ENCODE measurements at places on chromosomes 7 and 10.
A peak's percentile ranks its signal among the peaks of the same experiment; 100 is the strongest.

DNA sequence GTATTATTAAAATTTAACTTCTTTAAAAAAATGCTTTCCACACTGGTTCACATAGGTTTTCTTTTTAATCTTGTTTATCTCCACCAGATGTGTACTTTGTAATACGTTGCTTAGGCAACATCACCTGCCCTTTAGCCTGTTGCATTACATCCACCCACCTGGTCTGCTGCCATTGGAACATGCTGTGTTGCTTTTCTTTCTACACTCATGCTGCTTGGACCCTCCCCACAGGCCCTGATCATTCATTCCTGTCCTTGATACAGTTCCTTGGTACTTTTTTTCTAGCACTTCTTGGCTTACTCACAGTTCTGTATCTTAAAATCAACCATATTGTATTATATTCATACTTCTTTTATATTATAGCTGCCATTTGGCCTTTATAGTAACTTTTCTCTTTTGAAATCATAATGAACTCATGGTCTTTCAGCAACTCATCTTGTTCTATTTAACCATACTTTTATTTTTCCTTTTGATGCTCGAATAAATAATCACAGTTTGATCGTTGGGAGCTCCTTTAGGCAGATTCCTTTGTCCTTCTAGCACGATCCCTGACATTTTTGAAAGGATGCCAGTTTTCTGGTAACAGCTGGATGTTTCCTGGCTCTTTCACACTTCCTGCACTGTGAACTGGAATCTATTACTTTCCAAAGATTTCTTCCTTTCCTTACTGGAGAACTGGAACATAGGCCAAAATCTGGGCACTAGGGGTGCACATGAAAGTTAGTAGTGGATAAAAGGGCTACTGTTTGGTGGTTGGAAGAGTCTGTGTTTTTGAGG is 125.1 kb downstream of the CDK14 start:
- no peak for DNase-seq

DNA sequence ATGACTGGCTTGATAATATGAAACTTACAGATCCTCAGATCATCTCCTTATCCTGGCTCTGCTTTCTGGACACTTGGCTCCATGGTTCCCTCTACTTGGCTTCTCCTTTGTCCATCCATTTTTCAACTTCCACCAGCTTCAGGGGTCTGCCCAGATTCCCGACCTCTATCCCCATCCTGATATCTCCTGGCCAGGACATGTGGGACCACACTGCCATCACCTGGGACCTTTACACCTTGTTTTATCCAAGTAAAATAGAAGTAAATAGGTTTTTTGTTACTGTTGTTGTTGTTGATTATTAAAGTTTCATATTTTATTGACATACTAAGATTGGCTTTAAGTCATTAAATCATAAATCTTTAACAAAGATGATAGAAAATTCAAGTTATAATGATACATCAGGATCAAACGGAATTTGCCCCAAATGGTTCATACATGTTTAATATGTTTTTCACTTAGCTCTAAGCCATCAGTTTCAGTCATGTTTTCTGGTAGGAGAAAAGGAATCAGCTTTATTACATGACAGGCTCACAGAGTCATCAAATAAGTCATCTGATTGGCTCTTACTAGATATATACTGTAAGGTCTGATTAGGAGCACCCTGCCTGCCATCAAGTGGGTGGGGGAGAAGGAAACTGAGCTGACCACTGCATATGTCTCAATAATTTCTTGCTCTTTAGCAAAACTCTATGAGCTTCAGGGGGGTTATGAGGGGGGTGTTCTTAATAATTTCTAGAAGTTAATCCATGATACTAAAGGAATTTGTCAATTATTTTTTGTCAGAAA is 111.5 kb upstream of the AHR start:
- no peak for DNase-seq

- DNase-seq, result no peak
Observed at GRCh38 chr7:129017933-129018538, 36.9 kb downstream of the TNPO3 start.

DNA sequence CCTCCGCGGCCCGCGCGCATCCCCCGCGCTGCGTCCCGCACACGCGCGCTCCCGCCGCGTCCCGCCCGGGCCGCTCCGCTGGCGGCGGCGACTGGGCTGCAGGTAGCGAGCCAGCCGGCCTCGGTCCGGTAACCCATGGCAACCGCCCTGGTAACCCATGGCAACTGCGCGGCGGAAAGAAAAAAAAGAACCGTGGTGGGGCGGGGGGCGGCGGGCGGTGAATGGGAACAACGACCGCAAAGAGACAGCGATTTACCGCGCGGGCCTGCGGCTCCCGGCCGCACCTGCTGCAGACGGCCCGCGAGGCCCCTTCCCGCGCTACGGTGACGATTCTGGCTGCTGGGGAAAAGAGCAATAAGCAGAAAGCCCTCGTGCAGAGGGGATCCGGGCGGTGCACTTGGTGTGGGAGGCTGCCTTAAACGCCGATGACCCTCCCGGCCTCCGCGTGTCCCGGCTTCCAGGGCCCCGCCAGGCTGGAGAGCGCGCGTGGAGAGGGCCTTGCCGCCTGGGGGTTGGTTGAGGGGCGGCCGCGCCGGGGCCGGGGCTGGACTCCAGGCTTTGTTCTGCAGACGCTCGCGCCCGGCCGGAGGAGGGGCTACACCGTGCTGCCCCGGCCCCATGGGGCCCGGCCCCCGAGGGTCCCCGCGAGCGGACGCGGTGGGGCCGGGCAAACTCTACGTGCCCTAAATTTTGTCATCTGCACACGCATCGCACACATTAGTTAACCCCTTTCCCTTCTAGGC is 84.7 kb downstream of the SNX10 start:
- DNase-seq, result peak; percentile 31

DNA sequence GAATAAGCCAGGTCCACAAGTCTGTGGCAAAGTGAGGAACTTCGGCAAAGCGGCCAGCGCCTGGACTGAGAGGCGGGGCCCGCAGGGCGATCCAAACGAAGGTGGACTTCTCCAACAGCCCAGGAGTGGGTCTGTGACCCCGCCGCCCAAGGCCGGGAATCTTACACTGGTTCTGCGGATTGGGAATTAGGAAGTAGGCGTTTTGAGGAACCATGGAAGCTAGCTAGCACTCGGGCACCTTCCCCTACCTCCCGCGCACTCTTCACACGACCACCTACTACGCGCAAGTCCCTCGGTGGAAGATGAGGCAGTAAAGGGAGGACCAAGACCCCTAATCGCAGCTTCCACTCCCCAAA is 570 bp upstream of the ARF5 start:
- DNase-seq, result no peak

Measured in CD4-positive, alpha-beta T cell treated with Interleukin-12 subunit alpha and Interleukin-12 subunit beta, for 1 hour (primary cell).